ENCODE measurements at places on chromosomes 7 and 10.
A peak's percentile ranks its signal among the peaks of the same experiment; 100 is the strongest.

GRCh38 chr10:76657337-76658012 is 980.1 kb downstream of the KCNMA1 start:
- no peak for DNase-seq

GRCh38 chr7:4461531-4461930 is 220.6 kb upstream of the FOXK1 start:
- no peak for DNase-seq

DNA sequence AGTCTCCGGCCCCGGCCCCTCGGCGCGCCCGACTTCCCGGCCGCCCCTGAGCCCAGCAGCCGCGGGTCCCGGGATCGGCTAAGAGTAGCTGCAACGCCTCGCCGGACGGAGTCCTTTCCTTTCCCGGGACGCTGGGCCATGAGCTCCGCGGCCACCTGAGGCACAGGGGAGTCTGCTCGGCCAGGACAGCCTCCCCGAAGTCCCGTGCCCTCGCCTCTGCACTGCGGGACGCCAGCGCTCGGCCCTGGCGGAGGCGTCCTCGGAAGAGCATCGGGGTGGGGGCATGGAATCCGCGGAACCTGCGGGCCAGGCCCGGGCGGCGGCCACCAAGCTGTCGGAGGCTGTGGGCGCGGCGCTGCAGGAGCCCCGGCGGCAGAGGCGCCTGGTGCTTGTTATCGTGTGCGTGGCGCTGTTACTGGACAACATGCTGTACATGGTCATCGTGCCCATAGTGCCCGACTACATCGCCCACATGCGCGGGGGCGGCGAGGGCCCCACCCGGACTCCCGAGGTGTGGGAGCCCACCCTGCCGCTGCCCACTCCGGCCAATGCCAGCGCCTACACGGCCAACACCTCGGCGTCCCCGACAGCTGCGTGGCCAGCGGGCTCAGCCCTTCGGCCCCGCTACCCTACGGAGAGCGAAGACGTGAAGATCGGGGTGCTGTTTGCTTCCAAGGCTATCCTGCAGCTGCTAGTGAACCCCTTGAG is 502 bp downstream of the SLC18A3 start:
- no peak for DNase-seq

- no peak for DNase-seq
Observed at GRCh38 chr10:122263971-122264370, 7.1 kb upstream of the BTBD16 start.

DNA sequence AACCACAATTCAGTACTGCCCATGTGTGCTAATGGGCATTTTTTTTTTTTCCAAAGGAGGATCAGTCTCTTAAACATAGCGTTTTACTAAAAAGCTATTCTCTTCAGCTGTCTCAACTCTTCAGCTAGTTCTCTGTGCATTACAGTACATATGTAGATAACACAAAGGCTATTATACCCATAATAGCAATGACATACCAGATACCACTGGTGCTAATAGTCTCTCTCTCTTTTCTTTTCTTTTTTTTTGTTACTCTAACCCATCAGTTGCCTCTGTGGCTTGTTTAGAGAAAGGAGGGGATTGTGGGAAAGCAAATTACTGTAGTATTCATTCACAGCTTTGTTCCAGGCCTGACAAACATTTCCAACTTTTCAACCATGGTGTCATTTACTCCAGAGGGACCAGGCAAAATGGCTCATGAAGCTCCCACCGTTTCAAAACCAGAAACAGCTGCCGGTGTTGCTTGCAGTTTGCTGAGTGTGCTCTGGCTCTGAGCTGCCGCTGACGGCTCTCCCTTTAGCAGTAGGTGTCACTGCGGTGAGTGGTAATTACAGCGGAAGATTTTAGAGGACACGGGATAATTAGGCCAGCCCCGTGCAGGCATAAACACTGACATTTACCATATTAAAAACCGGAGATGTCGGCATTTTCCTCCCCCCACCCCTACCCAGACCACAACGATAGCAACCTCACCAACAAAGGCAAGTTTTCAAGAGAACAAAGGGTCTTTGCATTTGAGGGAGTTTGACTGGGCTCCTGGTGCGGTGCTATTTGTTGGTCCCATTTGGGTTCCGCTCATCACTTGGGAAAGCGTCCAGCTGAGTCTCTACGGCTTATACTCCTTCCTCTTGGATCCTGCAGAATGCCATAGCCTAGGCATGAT is 1005.5 kb downstream of the KCNMA1 start:
- peak; percentile 28 for DNase-seq

DNA sequence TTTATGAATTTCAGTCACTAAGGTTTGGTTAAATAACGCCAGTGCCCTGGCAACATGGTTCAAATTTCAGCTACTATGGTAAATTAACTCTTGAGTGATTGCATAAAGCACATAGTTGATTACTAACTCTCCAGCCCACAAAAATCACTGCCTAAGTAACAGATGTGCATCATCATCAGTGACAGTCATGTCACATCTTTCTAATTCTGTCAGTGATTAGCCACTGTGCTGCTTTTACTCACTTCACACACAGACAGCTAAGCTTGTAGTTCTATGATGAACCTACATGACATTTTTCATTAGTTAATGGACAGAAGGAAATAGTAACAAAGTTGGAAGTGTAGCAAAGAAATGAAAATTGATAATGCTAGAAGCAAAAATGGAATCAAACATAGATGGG is 108.9 kb downstream of the DNAH11 start:
- no peak for DNase-seq

DNA sequence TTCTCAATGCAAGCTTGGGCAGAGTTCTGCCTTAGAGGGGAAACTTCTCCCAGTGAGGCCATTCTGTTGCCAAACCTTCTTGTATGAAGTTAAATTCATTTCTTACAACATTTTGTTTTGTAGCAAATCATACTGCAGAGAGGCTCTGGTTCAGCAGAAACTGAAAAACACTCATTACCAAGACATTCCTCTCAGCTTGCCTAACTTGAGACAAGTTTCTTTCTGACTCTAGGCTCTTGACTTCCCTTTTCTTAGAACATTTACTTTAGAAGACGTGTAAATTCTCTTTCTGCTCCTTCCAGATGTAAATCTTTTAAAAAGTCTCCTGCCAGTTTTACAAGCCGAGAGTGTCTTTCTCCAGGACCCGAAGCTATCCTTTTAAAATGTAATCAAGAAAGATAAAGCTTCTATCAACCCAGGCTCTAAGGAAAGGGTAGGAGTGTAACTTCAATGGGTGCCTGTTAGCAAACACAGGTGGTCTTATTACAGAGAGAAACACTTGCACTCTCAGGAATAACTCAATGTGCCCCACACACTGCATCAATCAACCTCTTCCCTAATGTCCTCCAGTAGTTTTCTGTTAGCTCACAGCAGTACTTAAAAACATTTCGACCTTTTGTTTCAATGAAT is 80.5 kb upstream of the TAS2R16 start:
- no peak for DNase-seq

GRCh38 chr10:116444527-116445142 is 17.0 kb downstream of the PNLIPRP3 start:
- peak; percentile 33 for DNase-seq

DNA sequence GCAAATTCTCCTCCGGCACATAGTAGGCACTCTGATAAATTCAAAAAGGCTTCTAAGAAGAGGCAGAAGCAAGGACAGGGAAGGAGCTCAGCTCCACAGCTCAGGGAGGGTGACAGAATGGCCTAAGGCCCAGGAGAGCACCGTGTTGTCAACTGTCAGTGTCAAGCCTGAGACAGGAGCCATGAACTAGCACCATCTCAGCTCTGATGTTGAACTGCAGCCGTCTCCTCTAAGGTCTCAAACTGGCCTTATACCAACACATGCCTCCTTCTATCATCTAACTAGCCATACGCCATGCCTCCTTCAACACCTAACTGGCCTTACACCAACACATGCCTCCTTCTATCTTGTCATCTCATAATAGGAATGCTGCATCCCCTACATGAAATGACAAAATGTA is 73.0 kb downstream of the IGF2BP3 start:
- no peak for DNase-seq

DNA sequence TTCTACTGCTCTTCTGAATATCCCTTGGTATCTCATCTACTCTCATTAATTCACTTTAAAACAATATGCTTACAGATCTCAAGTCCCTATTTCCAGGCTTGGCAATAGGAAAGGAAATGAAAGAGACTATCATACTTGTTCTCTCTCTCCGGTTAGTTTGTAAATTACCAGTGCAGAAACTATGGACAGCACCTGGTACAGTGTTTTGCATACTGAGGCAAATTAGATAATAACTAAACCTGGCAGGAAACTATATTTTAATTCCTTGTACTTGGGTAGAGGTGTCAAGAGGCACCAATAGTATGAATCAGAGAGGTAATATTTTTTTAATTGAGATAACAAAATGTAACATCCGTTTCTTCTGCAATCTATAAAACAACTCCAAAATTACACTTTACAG is 97.7 kb upstream of the TMEM196 start:
- no peak for DNase-seq

GRCh38 chr7:105298439-105298894 is 90.3 kb downstream of the SRPK2 start:
- DNase-seq = no peak

DNA sequence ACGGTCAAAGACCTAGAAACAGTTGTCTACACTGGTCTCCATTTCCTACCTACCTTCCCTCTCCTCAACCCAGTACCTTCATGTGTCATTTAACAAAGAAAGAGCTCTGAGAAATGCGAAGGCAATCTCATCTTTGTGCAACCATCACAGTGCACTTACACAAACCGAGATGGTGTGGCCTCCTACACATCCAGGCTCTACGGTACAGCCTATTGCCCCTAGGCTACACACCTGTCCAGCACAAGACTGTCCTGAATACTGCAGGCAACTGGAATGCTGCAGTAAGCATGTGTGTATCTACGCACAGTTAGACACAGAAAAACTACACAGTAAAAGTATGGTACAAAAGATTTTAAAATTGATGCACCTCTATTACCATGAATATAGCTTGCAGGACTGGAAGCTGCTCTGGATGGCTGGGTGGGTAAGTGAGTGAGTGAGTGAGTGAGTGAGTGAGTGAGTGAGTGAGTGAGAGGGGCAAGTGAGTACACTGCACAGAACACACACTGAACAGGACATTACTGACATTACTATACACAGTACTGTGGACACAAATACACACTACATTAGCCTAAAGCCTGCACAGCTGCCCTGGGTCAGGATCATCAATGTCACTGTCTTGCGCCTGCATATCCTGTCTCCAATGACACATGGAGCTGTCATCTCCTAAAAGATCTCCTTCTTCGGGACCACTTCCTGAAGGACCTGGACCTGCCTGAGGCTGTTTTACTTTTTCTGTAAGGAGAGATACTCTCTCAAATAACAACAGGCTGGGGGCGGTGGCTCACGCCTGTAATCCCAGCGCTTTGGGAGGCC is 18.5 kb downstream of the ITGB1 start:
- DNase-seq = no peak

DNA sequence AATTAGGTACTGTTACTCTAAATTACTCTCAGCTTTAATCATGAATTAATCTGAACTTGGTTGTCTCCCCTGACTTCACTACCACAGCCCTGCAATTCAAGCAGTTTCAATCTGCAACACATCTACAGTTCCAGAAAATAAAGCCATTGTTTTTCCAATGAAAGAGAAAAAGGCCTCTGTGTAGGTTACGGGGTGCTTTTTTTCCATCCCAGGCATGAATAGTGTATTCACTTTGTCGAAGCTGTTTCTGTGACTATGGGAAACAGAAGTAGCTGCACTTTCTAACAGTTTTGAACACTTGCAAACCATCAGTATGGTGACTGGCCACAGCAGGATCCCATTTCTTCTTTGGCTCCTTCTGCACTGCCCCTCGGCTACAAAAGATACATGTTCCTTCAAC is 460.2 kb downstream of the GRM8 start:
- DNase-seq = no peak

DNA sequence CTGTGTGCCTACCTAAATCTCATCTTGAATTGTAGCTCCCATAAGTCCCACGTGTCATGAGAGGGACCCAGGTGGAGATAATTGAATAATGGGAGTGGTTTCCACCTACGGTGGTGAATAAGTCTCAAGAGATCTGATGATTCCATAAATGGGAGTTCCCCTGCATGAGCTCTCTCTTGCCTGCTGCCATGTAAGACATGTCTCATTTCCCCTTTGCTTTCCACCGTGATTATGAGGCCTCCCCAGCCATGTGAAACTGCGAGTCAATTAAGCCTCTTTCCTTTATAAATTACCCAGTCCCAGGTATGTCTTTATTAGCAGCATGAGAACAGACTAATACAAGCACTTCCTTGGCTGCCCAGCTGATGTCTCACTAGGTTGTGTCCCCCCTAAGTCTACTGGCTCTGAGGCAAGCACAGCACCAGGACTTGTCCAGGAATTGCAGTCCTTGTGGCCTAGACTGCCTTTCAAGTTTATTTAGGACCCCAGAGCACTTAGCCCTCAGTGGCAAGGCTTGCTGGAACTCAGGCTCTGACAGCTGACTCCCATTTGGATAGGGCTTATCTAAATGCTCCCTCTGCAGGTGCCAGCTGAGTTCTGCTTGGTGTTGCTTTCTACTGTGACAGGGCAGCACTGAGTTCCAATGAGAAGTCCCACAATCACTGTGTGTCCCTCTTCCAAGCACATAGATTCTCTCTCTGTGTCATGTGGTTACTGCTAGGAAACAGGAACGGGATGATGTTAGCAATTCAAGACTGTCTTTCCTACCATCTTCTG is 59.0 kb upstream of the TAS2R16 start:
- DNase-seq = no peak

GRCh38 chr10:3071405-3072198 is 4.3 kb downstream of the PFKP start:
- peak; percentile 70 for DNase-seq

DNA sequence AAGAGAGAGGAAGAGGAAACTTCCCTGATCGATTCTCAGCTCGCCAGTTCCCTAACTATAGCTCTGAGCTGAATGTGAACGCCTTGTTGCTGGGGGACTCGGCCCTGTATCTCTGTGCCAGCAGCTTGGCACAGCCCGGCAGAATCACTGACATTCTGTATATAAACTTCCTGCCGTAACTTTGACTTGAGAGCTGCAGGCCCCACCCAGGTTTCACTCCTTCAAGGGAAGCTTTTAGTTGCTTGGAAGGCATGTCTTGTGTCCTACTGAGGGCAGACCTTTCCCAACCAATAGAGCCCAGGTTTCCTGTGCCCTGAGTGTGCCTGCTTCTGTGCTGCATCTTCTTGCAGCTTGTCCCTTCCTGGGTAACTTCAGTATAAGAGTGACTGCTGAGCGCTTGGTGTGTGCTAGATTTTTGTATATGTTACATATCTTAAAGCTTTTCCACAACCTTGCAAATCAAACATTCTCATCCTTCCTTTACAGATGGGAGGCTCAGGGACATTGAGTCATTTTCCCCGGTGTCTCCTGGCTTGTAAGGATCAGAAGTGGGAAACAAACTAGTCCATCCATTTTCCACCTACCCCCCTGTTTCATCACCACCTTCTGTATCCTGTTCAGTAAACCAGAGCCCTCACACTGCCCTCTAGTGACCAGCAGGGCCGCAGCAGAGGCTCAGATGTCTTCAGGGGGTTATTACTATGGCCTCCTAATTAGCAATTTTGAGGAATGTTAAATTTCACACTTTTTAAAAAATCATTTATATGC is 225.2 kb upstream of the PRSS58 start:
- peak; percentile 40 for DNase-seq

Data from SW480 (cell line).